Effector CD8-positive, alpha-beta T cell (primary cell): ENCODE measurements at places on chromosomes 5 and 9.

- DNase-seq = no peak
These were observed 219.0 kb downstream of the ZNF608 start for GRCh38 chr5:124527220-124527991.

DNA sequence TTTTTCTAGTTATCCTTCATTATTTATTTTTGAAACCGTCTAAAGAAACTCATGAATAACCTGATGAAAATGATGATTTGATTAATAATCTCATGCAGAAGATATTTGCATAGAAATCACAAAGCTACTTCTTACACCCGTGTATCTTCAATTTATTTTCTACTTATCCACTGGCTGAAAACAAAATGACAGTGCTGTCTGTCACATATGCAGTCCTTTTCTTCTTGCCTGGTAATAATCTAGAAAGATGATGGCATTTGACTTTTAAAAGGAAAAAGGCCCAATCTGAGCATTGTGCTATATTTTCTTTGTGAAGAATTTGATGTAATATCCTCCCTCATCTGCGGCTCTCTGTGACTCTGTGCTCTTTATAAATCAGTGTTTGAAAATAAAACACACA lies 253.3 kb downstream of the PRR16 start:
- DNase-seq = no peak

DNA sequence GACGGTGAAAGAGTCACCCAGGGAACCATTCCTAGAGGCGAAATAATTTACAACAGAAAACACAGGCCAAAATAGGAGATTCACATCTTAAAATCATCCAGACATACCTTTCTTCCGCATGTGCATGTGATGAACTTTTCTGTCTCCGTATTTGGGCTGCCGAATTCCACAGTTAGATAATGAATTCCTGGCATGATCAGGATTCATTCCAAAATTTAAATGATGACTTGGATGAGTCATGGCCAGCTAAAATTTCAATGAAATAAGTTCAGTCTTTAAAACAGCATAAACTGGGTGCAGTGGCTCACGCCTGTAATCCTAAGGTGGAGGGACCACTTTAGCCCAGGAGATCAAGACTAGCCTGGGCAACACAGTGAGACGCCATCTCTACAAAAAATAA lies 82.7 kb downstream of the DROSHA start:
- no peak for DNase-seq

DNA sequence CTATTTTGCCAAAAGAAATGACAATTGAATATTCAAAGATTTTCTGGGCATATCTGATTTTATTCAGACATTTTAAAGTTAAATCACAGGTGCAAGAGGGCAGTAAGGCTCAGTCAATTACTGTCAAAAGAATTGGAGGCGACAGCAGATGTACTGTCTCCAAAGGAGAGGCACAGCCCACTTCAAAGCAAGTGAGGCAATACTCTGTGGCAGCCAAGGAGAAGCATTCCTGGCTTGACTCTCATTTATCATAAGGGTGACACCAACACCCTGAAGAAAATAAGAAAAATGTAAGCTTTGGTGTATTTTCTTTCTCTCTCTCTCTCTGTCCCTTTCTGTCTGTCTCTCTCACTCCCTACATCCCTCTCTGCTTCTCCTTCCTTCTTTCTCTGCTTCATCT lies 93.3 kb downstream of the SVEP1 start:
- no peak for DNase-seq

- DNase-seq = no peak
These were observed 73.6 kb upstream of the GRHPR start for GRCh38 chr9:37348917-37349316.

DNA sequence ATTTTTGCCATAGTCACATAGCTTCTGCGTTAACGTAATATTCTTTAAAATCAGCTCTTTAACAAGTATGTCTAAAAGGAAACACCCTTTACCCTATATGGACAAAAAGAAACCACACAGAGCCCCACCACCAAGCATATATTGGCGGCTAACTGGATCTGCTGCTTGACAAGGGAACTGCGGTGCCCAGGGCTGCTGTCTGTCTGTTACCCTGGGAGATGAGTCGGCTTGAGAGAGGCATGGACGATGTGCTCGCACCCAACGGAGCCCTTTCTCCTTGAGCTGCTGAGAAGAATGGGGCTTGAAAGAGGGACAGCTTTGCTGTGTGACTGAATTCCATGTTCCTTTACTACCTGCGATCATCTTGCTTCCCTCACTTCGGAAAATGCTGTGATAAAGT lies 158.6 kb upstream of the SHB start:
- DNase-seq = no peak

GRCh38 chr9:115531410-115532125 lies 413.6 kb upstream of the TNC start:
- no peak for DNase-seq

DNA sequence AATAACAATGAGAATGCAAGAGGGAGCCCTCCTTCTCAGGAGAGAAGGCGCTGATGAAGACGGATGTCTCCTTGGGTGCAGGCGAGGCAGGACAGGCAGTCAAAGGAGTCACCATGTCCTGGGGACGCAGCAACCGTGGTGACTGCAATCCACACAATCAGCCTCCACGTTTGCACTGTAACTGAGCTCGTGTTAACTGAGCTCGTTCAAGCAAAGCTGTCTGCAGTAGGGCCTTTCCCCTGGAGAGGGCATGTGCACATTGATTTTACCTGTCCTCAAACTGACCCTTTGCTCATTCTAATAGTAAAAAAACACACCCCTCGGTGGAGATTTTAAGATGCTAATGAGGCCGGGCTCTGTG lies 2.8 kb downstream of the SARDH start:
- no peak for DNase-seq

GRCh38 chr5:72302171-72302570 lies 17.9 kb downstream of the MRPS27 start:
- no peak for DNase-seq

DNA sequence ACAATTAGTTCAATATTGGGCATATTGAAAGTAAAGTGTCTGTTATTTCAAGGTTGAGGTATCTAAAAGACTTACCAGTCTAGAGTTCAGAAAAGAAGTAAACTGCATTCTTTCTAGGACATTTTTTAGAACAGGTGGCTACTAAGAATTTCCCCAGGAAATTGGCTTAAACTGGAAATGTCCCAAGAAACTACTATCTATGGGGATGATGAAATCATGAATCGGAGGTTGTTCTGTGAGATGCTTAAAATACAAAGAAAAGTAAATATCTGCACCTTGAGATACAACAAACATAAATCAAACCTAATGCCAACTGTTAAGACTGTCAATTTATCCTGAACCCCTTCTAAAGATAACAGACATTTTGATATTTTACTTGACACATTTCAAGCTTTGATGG lies 226.5 kb upstream of the NREP start:
- no peak for DNase-seq

- no peak for DNase-seq
These were observed 46.8 kb upstream of the ATG10 start for GRCh38 chr5:81925009-81925408.

DNA sequence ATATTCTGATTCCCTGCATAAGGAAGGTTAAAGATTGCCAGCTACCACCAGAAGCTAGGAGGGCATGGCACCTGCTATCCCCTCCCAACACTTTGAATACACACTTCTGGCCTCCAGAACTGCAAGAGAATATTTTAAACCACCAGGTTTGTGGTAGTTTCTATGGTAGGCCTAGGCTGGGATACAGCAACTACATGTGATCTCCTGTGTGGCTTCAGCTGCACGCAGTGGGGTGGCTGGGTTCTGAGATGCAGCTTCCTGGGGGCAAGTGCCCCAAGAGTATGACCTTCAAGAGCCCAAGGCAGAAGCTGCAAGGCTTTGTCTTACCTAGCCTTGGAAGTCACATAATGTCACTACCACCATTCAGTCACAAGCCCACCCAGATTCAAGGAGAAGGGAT lies 39.6 kb downstream of the GCNT4 start:
- no peak for DNase-seq
